ENCODE measurements at places on chromosomes 2 and 18.

- peak; percentile 41 for DNase-seq
Observed at GRCh38 chr2:160901613-160902012, 258.6 kb upstream of the TANK start.

GRCh38 chr2:136154384-136154783 is 36.4 kb upstream of the CXCR4 start:
- DNase-seq = no peak

GRCh38 chr2:157488877-157489276 is 45.0 kb upstream of the CYTIP start:
- DNase-seq = no peak

DNA sequence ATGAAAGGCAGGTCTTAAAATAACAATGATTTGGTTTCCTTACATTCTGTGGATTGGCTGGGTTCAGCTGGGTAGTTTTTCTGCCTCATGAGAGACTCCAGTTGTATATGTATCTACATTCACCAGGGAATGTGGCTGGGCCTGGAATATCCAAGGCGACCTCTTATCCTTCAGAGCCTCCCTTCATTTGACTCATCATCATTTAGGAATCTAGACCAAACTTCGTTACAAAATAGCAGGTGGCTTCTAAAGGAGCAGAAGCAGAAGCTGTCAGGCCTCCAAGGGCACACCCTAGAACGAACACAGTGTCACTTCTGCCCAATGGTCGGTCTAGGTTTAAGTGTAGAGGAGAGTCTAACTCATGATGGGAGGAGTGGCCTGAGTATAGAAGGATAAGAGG is 204.2 kb downstream of the EN1 start:
- no peak for DNase-seq

DNA sequence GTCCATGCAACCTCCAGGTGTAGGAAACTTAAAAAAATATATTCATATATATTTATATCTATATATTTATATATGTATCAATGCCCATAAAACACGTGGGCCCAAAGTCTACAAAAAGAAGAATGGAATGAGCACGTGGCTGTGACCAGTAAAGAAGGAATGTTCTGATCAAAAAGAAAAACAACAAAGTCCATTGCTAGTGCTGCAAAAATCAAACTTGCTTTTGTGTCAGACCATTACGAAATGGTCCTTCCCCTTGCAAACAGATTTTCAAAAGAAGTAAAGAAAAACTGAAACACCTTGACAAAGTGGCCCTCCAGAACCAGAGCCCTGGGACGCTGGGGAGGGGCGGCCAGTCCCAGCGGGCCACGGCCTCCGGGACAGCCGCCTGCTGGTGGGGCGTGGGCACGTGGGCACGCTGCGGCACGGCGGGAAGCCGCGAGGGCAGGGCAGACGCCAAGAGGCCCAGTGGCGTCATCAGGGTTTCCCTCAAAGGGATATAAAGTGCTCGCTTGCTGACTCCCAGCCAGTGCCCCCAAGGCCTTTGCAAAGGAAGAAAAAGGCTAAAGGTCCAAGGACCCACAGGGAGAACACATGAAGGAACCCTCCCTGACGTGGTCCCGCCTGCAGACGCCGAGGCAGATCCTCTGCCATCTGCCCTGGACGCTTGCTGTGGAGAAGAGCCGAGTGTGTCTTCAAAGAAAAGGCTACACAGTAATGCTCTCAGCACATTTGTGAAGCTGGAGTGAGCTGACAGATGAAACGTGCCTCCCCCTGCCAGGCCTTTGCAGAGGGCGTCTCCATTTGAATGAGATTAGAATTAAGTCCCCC is 201.8 kb downstream of the TWIST2 start:
- no peak for DNase-seq

DNA sequence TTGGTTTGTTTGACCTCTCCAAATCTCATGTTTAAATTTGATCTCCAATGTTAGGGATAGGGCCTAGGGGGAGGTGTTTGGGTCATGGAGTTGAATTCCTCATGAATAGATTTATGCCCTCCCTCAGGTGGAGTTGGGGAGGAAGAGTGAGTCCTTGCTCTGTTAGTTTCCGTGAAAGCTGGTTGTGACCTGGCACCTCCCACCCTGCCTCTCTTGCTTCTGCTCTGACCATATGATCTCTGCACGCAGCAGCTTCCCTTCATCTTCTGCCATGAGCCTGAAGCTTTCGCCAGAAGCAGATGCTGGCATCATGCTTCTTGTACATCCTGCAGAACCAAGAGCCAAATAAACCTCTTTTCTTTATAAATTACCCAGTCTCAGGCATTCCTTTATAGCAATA is 231.6 kb upstream of the ERBB4 start:
- no peak for DNase-seq

DNA sequence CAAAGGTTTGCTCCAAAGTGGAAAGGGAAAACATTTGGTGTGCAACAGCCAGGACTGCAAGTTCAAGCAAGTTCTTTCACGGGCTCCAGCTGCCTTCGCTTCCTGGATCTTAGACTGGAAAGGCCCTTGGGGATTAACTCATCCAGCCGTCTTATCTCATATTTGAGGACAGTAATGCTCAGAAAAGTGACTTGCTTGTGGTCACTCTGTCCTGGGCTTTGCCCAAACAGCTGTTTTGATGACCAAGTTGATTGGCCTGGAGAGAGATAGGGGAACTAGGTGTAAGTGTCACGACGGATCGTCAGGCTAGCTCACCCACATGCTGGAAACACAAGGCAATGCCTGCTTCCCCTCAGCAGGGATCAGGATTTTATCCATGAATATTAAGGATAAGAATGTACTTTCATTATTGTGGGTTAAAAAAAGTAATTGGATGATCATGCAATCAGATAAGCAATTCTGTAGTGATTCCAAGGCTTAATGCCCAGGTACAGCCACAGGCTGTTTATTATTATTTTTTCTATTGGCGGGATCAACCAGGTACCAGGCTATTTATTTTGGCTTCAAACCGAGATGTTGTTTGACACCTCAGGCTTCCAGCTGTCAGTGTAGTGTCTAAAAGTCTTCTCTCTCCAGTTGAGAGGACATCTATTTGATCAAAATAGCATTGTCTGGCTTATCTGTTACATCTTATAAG is 162.5 kb upstream of the EPAS1 start:
- no peak for DNase-seq

DNA sequence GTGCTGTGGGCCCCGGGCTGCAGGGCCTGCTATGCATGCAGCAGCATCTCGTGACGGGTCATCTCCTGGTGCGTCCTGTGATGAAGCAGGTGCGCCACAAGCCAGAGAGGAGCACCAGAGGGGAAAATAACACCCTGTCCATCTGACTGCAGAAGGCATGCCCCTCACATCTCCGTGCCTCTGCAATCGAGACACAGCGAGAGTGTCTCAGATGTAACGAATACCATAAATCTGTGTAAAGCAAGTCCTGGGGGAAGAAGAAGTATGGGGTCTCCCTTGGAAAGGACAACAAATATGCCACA is 137.5 kb downstream of the PTGR3 start:
- DNase-seq = peak; percentile 32

DNA sequence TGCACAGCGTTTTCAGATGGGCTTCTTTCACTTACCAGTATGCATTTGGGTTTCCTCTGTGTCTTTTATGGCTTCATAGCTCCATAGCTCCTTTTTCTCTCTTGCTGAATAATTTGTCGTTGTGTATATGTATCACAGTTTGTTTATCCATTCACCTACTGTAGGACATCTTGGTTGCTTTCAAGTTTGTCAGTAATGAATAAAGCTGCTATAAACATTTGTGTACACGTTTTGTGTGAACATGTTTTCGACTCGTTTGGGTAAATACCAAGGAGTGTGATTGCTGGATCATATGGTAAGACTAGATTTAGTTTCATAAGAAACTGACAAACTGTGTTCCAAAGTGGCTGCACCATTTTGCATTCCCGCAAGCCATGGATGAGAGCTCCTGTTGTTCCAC is 94.7 kb downstream of the FAM168B start:
- DNase-seq = no peak
